ENCODE measurements at places on chromosomes 7 and 10.

- DNase-seq, result no peak
Measured at GRCh38 chr10:112898540-112899390, 51.3 kb upstream of the TCF7L2 start.

GRCh38 chr7:87345962-87346371, 503 bp downstream of the CROT start:
- DNase-seq, result no peak

DNA sequence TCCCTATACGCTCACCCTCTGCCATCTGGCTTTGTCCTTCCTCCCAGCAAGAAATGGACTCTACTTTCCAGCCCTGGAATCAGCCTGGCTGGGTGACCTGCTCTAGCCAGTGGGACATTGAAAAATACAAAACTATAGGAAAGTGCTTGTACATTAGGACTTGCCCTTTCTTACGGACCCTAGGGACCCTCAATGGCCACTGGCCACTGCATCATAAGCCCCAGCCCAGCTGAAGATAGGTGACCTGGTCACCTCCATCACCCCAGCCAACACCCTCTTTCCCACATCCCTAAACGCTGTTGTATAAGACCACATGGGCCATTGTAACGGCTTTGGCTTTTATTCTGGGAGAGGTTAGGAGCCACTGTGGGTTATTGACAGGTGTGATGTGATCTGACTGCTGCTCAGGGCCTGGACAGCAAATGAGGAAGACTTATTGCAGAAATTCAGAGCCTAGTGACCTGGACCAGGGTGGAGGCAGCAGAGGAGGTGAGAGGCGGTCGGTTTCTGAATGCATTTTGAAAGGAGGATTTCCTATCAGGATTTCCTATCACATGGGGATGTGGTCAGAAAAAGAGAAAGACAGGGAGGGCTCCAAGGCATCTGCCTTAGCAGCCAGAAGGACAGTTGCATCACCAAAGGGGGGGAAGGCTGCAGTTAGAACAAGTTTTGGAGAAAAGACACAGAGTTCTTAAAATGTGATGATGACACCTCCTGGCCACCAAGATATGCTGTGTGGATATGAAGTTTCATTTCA, 2.2 kb upstream of the LMBR1 start:
- no peak for DNase-seq

DNA sequence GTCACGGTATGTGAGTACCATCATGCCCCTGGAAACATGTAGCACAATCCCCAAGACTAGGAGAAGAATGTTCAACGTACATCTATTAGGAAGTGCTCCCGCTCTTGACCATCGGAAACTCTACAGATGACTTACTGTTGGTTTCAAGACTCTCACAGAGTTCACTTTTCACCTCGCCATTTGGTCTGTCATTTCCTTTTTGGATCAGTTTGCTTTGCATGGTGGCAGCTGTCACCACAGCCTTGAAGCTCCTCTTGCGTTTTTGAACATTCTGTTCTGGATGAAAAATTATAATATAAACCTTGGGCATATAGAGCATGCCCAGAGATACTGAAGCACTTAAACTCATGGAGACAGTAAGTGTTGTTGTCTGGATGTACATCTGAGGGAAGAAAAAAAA, 806.8 kb downstream of the GRM8 start:
- no peak for DNase-seq

DNA sequence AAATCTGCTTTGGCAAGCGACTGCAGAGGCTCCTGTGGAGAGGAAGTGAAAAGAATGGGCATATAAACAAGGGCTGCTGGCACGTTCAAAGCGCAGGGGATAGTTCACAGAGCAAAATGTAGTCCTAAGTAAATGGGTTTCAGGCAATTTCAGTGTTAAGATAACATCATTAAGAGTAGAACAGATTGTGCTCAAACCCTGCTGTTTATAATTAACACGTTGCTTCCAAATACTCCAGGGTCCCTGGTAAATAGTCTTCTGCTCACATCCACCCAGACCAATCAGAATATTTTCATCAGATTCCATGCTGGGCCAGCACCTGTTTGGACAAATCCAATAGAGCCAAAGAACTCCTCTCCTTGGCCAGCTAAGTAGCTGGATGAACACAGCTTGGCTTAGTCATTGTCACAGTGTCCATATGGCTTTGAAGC, 81.4 kb downstream of the ORC5 start:
- DNase-seq, result no peak

- no peak for DNase-seq
Measured at GRCh38 chr10:70903262-70903921, 15.0 kb upstream of the PCBD1 start.

GRCh38 chr7:365593-365992, 75.6 kb downstream of the FOXL3 start:
- no peak for DNase-seq

DNA sequence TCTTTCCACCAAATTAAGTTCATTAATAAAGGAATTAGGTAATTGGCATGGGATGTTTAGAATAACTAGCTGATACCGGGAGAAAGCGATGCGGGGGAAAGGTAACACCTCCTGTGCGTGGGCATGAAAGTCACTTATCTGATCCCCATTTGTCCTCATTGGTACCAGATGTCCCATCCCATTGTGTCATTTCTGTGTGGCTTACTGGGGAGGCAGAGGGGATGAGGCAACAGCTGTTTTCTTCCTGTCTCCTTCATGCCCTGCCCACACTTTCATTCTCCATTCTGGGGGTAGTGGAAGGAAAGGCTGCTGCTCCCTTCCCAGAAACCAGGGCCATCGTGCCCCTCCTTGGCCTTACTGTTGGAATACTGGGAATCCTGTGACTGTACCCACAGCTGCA, 27.1 kb downstream of the EEPD1 start:
- no peak for DNase-seq

GRCh38 chr7:27166531-27167505, 1.5 kb upstream of the HOXA9 start:
- DNase-seq, result no peak

DNA sequence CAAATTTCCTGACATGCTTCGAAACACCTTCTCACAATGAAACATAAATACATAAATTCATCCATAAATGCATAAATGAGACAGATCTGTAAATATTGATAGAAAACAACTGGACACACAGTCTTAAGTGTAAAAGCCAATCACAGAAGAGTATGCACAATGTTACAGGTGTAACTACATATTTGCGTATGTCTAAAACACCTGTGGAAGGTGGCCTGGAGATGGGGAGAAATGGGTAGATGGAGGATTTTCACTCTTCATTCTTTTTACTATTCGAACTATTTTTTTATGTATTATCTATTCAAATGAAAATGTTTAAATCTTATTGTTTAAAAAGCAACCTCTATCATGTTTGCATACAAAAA, 860 bp downstream of the IQUB start:
- no peak for DNase-seq

- DNase-seq, result no peak
Measured at GRCh38 chr7:136116186-136116585, 139.0 kb upstream of the MTPN start.

GRCh38 chr7:3427957-3428356, 126.9 kb downstream of the SDK1 start:
- no peak for DNase-seq

DNA sequence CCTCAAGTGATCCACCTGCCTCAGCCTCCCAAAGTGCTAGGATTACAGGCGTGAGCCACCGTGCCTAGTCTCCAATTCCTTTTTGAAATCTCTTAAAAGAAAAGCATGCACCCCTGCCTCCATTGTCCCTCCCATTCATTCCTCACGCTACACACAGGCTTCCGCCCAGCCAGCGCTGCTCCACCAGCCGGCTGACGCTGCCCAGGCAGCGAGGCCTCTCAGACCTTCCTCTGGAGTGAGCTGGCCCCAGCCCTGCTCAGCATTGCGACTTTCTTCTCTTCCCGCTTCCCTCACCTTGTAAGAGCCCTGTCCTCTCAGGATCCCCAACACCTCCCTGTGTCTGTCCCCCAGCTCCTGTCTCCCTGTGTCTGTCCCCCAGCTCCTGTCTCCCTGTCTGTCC, 23.6 kb downstream of the RGS10 start:
- no peak for DNase-seq

- no peak for DNase-seq
Measured at GRCh38 chr10:20146004-20146403, 329.8 kb downstream of the PLXDC2 start.

DNA sequence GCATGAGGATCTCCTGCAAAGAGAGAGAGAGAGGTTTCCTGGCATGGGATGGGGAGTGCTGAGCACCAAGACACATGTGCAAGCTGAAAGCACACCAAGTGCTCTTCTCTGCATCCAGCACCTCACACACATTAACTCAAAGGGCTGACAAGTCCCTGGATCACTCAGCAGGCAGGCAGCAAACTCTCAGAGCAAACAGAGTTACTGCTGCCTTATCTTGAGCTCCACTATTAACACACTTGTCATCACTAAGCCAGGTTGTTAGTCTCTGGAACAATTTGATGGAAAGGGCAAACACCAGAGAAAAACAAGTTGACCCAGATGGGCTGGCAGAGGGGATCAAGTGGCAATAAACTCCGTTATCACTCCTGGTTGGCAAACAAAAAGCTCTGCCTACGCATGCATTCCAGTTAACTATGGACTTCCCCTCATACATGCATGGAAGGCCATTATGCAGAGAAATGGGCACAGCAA, 349.9 kb downstream of the KCNMA1 start:
- no peak for DNase-seq

DNA sequence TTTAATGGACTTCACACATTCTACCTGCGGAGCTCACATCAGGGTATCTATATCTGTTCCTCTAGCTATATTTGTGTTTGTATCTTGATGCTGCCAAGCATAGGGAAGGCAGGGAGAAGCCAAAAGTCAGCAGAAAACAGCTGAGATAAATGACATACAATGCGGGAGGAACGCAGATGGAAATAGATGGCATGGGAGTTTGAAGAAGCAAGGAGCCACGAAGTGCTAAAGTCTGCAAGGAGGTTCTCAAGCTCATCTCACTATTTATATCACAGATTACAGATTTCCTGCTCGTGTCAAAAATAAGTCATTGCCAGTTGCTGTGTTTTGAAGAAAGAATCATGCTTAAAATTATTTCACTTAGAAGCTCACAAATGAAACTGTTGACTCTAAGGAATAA, 180.5 kb downstream of the DPP6 start:
- DNase-seq, result no peak

DNA sequence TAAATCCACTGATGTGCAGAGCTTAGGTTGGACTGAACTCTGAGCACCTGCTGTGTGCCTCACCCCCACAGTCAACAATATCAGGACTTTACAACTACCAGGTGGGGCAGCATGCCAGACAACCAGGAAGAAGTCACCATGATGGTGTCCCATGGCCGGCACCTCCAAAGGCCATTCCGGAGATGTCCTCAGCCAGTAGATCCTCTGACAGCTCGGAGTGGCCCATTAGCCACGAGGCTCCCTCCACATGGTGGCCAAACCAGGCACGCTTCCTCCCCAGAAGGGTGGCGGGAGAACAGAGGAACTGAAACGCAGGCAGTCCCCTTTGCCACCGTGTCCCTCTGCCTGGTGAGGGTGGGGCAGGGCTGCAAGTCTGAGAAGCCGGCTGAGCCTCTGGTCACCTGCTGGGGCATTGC, 390.0 kb downstream of the TNS3 start:
- DNase-seq, result no peak

- no peak for DNase-seq
Measured at GRCh38 chr7:2228921-2229320, 3.8 kb downstream of the MAD1L1 start.

DNA sequence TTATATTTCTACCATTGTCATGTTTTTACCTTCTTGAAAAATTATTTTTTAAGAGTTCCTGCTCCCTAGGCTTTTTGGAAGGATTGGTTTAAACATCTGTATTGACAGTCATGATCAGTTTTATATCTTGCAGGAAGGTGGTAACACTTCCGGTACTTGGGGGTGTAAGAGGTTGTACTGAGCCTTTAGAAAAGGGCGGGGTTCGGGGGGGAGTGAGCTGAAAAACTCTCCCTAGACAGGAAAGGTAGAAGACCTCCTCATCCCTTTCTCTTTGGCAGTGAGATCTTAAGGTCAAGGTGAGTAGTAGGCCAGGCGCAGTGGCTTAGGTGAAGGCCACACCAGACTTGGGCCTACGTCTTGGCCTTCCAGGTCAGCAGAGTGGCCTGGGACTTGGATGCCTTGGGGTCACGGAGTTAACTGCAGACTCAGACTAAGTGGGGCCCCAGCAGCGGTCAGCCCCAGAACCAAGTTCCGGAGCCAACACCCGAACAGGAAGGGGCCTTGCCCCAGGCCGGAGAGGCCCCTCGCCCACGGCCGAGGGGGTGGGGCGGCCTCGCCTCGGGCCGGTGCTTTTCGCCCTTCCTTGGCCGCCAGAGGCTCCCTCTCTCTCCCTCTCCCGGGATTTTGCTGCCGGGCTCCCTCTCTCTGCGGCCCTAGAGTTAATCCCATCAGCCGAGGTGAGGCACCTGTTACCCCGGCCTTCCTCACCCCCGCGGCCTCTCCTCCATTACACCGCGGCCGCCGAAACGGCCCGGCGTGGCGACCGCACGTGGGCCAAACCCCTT, at the start of gene PPP1R9A:
Gene PPP1R9A, plus strand, starts transcription at position 569 of the 785 bp plus-strand sequence. CDS start 2,520 bp downstream, outside the sequence.
- DNase-seq, result no peak

DNA sequence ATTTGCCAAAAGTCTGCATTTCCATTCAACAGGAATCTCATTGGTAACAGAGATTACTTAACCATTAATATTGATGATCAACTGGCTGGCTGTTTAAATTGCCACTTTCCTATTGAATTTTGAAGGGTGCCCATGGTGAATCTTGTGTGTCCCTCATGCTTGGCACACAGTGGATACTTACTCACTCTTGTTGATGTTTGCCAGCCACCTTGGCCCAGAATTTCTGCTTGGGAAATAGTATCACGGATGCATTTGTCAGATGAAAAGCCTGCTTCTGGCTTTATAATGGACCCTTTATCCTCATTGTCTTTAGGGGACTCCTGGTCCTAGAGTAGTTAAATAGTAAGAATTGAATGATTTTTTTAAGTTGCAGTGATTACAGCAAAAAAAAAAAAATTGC, 52.0 kb downstream of the MMRN2 start:
- DNase-seq, result no peak

GRCh38 chr7:130896898-130897514, 163.0 kb upstream of the KLF14 start:
- no peak for DNase-seq

GRCh38 chr7:29265208-29265923, 70.8 kb downstream of the CHN2 start:
- DNase-seq, result no peak

DNA sequence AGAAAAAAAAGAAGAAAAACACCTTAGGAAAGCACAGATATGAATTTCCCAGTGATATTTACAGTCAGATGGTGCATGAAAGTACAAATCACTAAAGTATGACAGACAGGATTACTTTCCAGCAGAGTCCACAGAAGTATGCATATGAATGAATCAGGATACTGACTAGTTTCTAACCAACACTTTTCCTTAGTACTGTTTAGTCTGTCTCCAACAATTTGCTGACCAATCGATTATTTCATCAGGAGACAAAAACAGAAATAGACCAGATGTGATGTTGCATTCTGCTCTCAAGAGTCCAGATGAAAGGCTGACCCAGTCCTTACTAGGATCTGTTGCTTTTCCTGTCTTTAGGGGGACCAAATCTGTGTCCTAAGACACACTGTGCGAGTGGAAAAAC, 14.6 kb downstream of the SLC35B4 start:
- no peak for DNase-seq

- DNase-seq, result no peak
Measured at GRCh38 chr7:3162289-3162688, 118.6 kb upstream of the CARD11 start.
